Stimulated activated CD8-positive, alpha-beta memory T cell treated with anti-CD3 and anti-CD28 coated beads, Interleukin-7, amount 100 ng/mL, for 4 hours (primary cell): ENCODE measurements at places on chromosomes 2 and 18.

GRCh38 chr18:80196528-80197320 is 50.6 kb downstream of the PARD6G start:
- no peak for DNase-seq

- DNase-seq = no peak
These were observed 763.1 kb downstream of the BCL11A start for GRCh38 chr2:59790186-59791003.

DNA sequence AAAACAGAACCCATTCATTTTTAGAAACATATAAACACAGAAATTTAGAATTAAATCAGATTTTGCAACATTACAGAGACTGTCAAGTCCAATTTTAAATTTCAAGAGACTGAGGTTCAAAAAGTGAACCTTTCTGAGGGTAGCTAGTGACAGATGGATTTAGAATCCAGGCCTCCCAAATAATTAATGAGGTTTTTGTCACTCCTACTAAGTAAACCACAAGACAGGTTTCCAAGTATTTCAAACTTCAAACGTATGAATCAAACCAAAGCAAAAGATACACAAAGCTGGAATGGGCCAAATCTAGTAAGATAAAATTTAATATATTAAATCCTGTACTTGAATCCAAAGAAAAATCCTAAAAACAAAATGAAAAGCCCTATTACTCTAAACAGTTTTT is 25.3 kb downstream of the PPP4R3B start:
- DNase-seq = no peak

GRCh38 chr18:7902399-7902839 is 335.3 kb downstream of the PTPRM start:
- no peak for DNase-seq

- DNase-seq = no peak
These were observed 67.1 kb downstream of the BAZ2B start for GRCh38 chr2:159549234-159549633.

- no peak for DNase-seq
These were observed 69.7 kb downstream of the RNF144A start for GRCh38 chr2:6986912-6987361.

DNA sequence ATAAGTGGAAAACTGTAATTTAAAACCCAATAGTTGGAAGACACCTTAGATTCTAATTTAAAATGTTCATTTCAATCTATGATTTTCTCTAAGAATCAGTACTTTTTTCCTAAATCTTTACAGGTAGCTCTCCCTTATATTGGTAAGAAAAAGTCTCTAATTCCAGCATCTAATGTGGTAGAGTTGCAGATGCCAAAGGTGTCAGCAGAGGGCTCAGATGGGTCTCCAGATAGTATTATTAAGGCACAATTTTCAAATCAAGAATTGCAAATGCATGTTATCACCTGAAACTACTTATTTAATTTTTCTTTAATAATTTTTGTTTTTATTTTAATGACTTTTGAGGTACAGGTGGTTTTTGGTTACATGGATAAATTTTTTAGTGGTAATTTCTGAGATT is 25.5 kb upstream of the ITGA4 start:
- DNase-seq = no peak

GRCh38 chr2:68837861-68838341 is 33.3 kb downstream of the BMP10 start:
- no peak for DNase-seq

DNA sequence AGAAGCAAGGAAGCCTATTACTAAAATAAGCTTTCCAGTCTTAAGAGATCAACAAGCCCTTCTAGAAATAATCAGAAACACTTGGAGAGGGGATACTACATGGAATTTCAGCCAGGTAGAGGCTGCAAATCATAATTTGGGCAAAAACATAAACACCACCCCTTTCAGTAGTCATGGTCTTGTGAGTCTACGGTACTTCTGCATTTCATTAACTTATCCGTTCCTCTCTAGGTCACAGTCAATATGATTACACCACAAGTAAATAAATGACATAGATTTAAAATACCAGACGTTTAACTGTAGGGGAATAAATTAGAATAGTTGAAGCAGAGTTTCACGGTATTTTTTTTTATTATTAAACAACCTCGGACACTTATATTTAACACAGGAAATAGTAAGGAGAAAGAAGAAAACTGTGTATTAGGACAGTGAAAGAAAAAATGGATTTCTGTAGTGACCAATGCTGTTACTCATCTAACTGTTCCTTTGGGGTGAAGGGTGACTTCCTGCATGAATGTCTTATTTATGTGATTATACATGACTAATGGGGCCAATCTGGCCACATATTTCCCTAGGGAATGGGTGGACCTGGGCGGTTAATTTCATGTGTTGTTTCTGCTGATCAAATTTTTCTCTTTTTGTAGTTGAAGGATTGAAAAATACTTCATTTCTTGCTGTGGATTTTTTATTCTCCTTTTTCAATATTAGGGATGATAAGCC is 456.6 kb upstream of the UBE2E3 start:
- no peak for DNase-seq

GRCh38 chr2:161028581-161028980 is 131.6 kb upstream of the TANK start:
- no peak for DNase-seq

DNA sequence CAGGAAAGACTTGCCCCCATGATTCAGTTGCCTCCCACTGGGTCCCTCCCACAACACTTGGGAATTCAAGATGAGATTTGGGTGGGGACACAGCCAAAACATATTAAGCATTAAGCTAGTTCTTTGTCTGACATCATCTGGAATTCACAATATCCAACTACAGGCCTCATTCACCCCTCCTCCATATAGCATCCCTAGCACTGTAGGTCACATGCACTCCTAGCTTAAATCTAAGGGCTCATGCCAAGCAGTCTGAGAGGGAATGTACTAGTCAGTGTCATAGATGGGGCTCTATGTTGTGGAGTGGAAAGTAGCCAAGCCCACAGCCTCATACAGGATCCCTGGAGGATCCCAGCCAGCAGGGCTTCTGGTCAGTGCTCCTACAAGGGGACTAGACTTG is 92.1 kb downstream of the IRS1 start:
- no peak for DNase-seq

DNA sequence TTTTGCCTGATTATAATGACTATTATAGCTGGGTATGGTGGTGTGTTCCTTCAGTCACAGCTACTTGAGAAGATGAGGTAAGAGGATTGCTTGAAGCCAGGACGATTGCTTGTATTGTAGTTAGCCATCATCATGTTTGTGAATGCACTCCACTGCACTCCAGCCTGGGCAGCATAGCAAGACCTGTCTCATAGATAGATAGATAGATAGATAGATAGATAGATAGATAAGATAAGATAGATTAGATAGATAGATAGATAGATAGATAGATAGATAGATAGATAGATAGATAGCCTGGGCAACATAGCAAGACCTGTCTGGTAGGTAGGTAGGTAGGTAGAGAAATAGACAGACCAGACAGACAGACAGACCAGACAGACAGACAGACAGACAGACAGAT is 127.3 kb downstream of the MGAT5 start:
- DNase-seq = no peak

- DNase-seq = no peak
These were observed 415.3 kb upstream of the ID2 start for GRCh38 chr2:8266563-8266962.

- DNase-seq = no peak
These were observed 115.5 kb downstream of the KCTD1 start for GRCh38 chr18:26432651-26433424.

- no peak for DNase-seq
These were observed 221.8 kb downstream of the FHOD3 start for GRCh38 chr18:36519358-36519757.

DNA sequence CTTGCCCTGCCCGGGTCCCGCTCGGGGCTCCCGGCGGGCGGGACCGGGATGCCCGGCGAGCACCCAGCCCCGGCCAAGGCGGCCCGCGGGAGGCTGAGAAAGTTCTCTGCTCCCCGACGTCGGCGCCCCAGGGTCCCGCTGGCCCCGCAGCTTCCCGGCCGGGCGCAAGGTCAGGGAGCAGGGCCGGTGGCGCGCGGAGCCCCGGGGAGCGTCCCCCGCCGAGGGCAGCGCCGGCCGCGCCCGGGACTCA is 331 bp downstream of the SERPINE2 start:
- no peak for DNase-seq

DNA sequence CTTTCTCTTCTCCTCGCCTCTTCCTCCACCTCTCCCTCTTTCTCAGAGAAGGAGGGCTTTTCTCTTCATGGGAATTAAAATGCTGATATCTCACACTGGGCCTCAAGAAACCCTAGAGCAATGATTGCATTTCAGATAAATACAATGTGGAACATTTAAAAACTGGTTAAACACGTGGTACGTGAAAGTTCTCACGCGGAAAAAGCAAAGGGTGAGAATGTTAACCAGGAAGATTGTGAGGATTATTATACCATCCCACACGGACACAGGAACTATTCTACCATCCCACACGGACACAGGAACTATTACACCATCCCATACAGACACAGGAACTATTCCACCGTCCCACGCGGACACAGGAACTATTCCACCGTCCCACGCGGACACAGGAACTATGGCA is 182.4 kb downstream of the TMEM18 start:
- no peak for DNase-seq

- no peak for DNase-seq
These were observed 5.8 kb upstream of the DUSP2 start for GRCh38 chr2:96150791-96151594.

GRCh38 chr18:32056613-32057358 is 34.9 kb upstream of the RNF138 start:
- DNase-seq = no peak

- no peak for DNase-seq
These were observed 5.1 kb downstream of the ACTG2 start for GRCh38 chr2:73897934-73898333.

DNA sequence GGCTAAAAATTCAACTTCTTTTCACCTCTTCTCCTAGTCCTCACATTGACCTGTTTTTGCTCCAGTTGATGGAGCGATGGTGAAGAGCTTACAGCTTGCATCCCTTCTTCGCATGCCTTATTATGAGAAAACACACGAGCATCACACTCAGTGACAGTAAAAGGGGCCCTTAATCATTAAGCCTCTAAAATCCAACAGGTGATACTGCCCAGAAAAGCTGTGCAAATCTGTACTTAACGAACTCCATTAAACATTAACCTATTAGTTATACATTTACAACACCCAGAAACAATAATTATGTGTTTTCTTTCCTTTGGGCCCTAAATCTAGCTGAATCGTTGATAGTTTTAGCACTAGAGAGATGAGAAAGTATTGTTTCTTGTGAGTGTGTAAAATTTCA is 54.8 kb downstream of the LAMA1 start:
- DNase-seq = no peak

DNA sequence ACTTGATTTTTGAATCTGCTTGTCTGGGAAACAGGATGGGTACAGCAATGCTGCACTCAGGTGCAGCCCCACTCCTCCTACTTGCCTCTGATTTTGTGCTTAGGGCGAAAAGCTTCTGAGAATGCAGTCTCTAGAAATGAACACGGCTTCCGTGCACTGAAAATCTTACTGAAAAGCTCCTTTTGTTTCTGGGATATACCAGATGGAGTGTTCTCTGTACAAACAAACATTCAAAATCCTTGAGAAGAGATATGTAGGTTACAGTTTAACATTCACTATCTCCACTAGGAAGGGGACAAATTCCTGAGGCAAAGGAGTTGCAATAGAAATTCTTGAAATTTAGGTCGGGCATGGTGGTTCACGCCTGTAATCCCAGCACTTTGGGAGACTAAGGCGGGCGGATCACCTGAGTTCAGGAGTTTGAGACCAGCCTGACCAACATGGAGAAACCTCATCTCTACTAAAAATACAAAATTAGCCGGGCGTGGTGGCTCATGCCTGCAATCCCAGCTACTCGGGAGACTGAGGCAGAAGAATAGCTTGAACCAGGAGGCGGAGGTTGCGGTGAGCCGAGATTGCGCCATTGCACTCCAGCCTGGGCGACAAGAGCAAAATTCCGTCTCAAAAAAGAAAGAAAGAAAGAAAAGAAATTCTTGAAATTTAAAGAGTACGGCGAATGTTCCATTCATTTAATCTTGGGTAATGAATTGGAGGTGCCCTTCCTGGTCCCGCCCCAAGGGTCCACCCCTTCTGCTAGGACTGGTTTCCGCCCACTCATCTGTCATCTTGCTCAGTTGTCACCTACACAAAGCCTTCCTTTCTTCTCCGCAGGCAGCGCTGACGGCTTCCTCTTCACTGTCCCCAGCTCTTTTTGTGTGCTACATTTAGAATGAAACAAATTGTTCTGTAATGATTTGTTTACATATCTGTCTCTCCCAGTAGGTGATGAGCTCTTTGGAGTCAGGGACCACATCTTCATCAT is 92.4 kb downstream of the SOCS6 start:
- no peak for DNase-seq

- no peak for DNase-seq
These were observed 153.3 kb upstream of the RBMS1 start for GRCh38 chr2:160646684-160647444.

DNA sequence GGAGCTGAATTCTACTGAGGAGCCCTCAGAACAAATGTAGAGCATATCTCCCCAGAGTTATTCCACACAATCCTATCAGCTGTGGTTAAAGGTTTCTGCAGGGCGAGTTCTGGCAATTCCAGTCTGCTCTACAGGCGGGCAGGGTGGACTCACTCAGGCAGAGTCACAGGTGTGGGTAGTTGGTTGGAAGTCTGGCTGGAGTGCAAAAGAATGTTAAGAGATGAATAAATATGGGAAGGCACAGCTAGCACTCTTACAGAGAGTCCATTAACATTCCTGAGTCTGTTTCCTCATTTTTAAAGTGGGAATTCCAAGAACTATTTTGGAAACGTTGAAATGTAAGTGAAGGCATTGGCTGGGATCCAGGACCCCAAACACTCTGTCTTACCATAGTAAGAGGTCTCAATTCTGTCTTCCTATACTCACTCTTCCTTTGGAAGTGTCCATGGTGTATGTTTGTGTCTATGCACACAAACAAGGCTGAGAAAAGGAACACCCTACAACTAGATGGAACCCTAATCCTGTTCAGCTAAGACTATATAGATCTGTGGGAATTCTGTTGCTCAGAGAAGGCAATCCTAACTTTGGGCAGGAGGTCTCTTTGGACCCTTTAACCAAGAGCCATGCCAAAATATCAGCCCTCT is 63.3 kb upstream of the AQP4 start:
- no peak for DNase-seq

GRCh38 chr18:35474884-35475283 is 22.9 kb downstream of the INO80C start:
- DNase-seq = no peak

- DNase-seq = no peak
These were observed 91.5 kb downstream of the PID1 start for GRCh38 chr2:229179628-229180027.

GRCh38 chr2:137976274-137976673 is 12.0 kb downstream of the HNMT start:
- no peak for DNase-seq

- no peak for DNase-seq
These were observed 34.1 kb upstream of the UBE2F start for GRCh38 chr2:237932731-237933131.

GRCh38 chr2:136175466-136175865 is 57.5 kb upstream of the CXCR4 start:
- no peak for DNase-seq
